Vagina (tissue), 2 donors: ENCODE measurements at places on chromosomes 1 and 21.

- DNase-seq: no peak
Observed at GRCh38 chr1:182968151-182968741, 15.3 kb upstream of the SHCBP1L start.

- DNase-seq: no peak
Observed at GRCh38 chr1:178371235-178371634, 125.5 kb downstream of the CLEC20A start.

- no peak for DNase-seq
Observed at GRCh38 chr1:117147341-117147831, 25.8 kb upstream of the TRIM45 start.

GRCh38 chr1:75937034-75937433 is 4.8 kb upstream of the ASB17 start:
- no peak for DNase-seq

DNA sequence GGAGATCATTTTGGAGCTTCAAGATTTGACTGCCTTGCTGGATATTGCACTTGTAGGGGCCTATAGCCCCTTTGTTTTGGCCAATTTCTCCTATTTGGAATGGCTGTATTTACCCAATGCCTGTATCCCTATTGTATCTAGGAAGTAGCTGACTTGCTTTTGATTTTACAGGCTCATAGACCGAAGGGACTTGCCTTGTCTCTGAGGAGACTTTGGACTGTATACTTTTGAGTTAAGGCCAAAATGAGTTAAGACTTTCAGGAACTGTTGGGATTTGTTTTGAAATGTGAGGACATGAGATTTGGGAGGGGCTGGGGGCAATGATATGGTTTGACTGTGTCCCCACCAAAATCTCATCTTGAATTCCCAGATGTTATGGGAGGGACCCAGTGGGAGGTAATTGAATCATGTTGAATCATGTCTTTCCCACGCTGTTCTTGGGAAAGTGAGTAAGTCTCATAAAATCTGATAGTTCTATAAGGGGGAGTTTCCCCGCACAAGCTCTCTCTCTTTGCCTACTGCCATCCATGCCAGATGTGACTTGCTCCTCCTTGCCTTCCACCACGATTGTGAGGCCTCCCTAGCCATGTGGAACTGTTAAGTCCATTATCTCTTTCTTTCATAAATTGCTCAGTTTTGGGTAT is 276.1 kb downstream of the LMX1A start:
- no peak for DNase-seq

GRCh38 chr21:43338951-43339350 is 88.0 kb downstream of the SIK1 start:
- DNase-seq: no peak

DNA sequence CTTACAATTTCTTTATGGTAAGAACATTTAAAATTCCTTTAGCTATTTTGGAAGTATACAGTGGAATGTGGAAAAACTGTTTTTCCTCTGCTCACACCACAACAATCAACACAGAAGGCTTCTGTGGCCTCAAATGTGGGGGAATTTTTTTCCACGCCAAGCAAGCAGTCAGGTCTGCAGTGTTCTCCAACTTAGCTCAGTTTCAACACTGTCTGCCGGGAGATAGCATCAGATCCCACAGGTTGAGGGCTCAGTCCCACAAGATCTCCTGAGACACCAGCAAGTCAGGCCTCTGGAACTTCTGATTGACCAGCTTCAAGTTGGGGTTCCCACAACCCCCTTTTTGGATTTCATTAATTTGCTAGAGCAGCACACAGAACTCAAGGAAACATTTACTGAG is 50.3 kb downstream of the PTBP2 start:
- no peak for DNase-seq

DNA sequence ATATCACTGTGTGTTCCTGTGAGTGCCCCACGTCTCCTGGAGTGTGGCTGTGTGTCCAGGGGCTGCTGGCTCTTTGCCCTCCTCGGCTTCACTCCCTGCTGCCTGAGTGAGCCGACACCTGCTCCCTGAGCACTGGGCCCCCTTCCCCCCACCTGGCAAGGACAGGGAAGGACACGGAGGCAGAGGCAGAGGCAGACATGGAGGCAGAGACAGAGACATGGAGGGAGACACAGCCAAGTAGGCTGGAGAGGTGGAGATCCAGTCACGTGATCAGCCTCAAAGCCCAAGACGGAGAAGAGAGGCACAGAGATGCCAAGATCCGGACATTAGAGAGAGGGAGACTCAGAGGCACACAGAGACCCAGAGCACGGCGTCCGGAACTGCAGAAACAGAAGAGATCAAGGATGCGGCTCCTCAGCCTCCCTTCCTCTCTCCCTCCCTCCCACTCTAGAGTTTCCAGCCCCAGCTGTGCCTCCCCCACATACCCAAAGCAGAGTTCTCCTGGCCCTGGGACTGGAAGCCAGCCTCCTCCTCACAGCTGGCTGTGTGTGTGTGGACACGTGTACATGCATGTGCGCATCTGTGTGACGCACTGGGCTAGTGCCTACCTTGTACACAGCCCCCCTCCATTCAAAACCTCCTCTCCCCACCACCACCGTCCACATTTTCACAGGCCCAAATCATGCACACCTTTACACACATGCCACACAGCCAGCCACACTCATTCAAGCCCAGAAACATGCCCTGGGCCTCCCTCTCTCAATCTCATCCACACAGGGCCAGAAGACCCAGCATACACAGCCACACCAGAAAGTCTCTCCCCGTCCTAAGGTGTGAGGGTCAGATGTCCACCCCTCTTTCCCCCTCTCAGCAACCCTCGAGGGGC is 39.1 kb upstream of the WASF2 start:
- DNase-seq: no peak

DNA sequence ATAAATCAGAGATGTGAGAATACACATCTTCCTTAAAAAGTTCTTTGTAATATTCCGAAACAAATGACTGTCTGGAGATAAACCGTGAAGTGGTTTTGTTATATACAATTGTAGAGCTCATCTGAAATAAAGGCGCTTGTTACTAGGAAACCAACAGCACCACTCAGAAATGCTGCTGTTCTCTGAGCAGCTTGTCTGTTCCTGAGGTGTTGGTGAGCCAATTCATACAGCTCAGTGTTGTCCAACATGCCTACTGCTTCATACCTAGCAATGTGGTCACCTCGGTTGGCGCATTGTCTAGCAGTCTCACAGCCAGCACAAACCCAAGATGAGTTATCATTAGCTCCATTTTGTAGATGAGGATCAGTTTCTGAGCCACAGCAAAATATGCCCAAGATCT is 44.4 kb downstream of the GFI1 start:
- no peak for DNase-seq

- DNase-seq: no peak
Observed at GRCh38 chr1:3609016-3609768, 2.1 kb downstream of the MEGF6 start.

DNA sequence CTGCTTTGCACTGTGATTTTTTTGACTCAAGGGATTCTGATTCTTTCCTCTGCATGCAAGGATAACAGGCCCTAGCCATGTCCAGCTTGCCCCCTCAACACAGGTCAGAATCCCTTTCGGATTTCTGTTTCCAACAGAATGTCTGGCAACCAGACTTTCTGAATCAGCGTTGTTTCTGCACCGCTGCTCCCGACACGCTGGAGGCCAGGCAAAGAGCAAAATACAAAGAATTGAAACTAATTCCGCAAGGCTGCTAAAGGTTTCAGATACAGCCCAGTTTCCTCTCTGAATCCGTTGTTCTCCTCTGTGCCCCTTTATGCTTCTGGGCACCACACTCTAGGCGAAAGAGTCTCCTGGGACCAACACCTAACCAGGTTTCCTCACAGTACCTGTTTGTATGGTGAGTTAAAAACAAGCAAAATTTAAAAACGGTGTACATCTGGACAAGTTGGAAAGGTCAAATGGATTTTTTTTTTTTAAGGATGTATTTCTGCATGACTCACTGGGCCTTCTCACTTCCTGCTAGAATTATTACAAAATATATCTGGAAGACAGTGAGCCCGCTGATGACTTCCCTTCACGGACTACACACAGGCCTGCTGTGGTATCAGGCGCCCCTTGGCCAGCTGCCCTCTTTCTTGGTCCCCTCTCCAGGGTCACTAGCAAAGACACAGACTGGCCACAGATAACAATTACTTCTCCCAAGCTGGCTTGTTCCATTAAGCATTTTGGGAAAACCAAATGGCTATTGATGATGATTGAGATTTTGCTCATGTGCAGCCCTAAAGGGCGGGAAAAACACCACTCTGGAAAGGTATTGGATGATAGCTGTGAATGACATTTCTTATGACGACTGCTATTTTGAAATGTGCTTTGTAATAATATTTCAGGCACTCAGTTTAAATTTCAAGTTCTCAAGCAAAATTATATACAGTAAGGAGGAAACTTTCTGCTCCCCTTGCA is 118.3 kb downstream of the TGFB2 start:
- DNase-seq: no peak

DNA sequence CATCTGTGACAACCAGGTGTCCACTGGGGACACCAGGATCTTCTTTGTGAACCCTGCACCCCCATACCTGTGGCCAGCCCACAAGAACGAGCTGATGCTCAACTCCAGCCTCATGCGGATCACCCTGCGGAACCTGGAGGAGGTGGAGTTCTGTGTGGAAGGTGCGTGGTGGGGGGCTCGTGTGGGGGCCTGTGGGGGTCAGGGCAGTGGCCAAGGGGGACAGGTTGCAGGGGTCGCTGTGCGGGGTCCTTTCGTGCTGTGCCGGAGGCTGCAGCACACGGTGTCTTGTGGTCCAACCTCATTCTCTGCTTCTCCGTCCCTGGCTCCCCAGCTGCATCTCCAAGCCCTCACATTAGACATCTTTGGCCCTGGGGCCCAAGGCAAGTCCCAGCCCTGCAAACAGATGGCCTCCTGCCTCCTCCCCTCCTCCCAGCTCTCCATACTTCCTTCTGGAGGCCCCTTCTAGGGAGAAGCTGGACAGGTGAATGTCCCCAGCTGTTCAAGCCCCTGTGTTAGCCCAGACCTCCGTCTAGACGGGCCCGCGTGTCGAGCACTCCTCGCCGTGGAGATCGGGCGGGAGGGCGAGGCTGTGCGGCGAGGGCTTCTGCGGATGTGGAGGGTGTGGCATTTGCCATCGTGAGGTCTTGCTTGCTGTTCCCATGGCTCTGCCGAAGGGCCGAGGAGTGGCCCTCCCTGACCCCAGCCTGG is 2.5 kb downstream of the AGRN start:
- no peak for DNase-seq

DNA sequence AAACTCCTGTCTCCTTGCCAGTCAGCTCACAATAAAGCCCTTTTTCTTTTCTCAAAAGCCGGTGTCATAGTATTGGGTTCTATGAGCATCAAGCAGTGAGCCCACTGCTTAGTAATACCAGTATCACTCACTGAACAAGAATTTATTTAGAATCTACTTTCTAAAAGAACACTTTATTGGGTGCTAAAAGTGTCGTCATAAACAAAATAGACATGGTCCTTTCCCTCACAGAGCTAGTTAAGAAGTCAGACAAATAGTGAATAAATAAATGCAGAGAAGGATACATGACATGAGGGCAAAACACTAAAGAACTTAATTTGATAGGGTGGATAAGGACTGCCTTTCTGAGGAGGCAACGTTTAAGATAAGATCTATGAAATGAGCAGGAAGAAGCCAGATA is 32.2 kb downstream of the EVI5 start:
- no peak for DNase-seq

DNA sequence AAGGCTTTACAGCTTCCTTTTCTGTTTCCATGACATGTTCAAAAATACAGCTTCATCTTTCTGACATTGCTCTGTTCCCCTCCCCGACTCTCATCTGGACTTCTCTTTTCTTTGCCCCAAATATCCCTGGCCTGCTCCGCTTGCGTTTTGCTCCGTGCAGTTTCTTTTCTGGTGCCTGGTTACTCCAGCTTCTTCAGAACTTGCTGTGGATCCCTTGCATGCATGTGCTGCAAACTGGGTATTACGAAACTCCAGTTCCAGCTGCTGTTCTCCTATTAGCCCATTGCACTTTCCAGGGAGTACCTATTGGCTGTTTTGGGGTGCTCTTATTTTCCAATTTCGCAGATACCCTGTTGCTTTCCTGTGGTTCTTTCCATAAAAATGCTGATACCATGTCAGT is 9.9 kb upstream of the NDC1 start:
- no peak for DNase-seq

DNA sequence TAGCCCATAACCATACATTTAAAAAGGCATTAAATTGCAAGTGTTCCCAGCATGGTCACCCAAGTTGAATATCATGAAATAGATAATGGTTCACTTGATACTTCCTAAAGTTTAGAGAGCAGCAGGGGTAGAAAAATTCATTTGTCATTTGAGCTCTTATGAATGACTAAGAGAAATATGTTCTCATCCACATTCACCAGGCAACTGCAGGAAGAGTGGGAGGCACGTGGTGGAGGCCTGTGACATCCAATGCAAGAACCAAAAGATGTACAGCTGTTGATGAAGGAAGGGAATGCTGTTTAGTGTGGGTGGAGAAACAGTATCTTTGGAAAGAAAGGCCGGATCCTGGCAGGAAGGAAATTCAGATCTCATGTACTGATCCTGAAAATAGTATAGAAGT is 473.1 kb downstream of the ADGRL2 start:
- DNase-seq: no peak

DNA sequence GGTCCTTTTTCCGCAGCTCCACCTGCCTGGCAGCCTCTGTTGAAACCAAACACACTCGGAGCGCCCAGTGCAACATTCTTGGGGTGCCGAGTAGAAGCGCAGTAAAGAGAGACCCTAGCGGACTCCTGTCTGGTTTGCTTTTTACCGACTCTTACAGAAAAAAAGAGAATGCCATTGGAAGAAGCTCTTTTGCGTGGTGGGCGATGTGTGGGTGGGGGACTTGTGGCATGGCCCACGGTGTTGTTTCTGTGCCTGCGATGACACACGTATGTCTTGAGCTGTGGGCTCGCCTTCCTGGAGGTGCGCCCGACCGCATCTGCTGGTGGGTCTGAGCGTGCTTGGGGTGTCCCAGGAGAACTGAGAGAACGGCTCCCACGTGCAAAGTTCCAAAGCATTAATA is 7.3 kb upstream of the BARHL2 start:
- DNase-seq: no peak
